ENCODE measurements at places on chromosomes 7 and 10.

- no peak for DNase-seq
These were observed 75.3 kb upstream of the C7orf33 start for GRCh38 chr7:148515237-148515636.

- no peak for DNase-seq
These were observed 205.1 kb downstream of the CREB5 start for GRCh38 chr7:28617308-28617880.

GRCh38 chr10:10044922-10045764 lies 972.5 kb upstream of the CELF2 start:
- DNase-seq: no peak

- DNase-seq: no peak
These were observed 32.9 kb upstream of the BTRC start for GRCh38 chr10:101321073-101321472.

DNA sequence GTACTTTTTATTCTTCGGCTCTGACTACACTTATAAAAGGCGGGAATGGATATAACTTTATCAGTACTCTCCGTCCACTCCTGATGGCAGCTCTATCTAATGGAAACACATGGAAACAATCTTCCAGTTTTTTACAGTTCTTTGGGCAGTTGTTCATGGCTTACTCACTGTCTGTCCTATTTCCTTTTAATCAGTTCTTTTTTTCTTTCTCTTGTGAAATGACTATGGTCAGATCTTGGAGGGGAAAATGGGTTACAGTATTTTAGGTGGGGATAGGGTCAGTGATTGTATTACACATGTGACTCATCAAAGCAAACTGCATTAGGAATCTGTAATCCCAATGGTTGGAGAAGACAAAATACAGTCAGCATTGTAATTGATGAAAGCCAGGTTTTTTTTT lies 112.4 kb downstream of the BICC1 start:
- no peak for DNase-seq

GRCh38 chr10:6072215-6072934 lies 10.2 kb upstream of the IL2RA start:
- DNase-seq: no peak

- no peak for DNase-seq
These were observed 112.7 kb downstream of the CPXM2 start for GRCh38 chr10:123778719-123779517.

DNA sequence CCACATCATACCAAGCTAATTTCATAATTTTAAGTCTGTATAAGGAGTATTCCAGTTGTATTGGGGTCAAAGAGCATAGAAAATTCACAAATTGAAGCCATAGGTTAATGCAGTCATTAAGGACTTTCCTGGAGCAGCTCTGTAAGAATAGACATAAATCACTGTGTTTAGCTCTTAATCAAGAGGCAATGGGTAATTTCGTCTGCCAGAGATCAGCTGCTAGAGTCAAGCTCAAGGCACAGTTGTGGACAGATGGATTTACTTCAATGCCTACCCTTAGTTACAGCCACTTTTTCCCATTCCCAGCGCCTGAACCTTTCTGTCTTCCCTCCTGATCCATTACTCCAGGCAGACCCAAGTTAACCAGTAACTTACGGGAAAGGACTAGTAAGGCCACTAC lies 40.6 kb upstream of the AGBL3 start:
- DNase-seq: no peak

- no peak for DNase-seq
These were observed 3.3 kb downstream of the CRYGN start for GRCh38 chr7:151436446-151437158.

GRCh38 chr7:111088328-111088727 lies 2.6 kb upstream of the LRRN3 start:
- no peak for DNase-seq

GRCh38 chr10:100148353-100149211 lies 37.2 kb downstream of the ERLIN1 start:
- DNase-seq: no peak

GRCh38 chr7:130740606-130741005 lies 6.6 kb upstream of the KLF14 start:
- no peak for DNase-seq

GRCh38 chr10:104349623-104350126 lies 4.0 kb upstream of the CFAP58 start:
- DNase-seq: no peak

GRCh38 chr10:77501152-77501845 lies 136.3 kb downstream of the KCNMA1 start:
- DNase-seq: no peak

- DNase-seq: no peak
These were observed 200.1 kb upstream of the FOXP2 start for GRCh38 chr7:114214466-114214865.

DNA sequence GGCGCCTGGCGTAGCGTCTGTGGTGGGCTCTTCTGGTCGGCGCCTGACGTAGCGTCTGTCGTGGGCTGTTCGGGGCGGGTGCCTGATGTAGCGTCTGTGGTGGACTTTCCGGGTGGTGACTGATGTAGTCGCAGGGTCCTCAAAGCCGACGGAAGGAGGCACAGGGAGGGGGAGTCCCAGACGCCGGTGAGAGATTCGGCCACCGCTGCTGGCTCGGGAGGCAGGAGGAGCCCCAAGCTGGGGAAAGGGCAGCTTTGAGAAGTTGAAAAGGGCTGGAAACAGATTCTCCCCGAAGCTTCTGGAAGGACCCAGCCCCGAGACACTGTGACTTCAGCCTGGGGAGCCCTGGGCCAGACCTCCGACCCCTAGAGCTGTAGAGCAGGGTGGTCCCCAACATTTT lies 105.7 kb downstream of the DNAJB6 start:
- DNase-seq: no peak

GRCh38 chr7:1610678-1611302 lies 41.0 kb upstream of the PSMG3 start:
- DNase-seq: no peak

- DNase-seq: no peak
These were observed 26.7 kb upstream of the CUL1 start for GRCh38 chr7:148672041-148672440.

- no peak for DNase-seq
These were observed 141.6 kb downstream of the ALOX5 start for GRCh38 chr10:45515630-45516029.

- no peak for DNase-seq
These were observed 41.0 kb downstream of the SNX10 start for GRCh38 chr7:26332698-26333097.

DNA sequence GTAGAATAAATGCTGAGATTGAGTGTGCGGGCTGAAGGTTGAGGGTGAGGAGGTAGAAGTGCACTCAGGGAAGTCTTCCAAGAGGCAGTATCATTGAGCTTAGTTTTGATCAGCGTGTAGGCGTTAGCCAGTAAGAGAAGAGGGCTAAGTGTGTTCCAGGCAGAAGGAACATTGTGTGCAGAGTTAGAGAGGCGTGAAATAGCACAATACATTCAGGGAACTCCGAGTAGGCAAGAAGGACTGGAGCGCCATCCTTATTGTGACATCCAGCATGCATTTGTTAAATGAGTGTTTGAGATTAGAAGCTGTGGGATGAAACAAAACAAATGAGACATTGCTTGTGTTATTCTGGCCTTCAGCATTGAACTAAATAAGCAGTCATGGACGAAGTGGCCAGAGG lies 140.9 kb upstream of the MKLN1 start:
- DNase-seq: no peak

GRCh38 chr10:71582019-71582418 lies 137.6 kb downstream of the C10orf105 start:
- no peak for DNase-seq

GRCh38 chr7:52197221-52197620 lies 838.2 kb upstream of the POM121L12 start:
- DNase-seq: no peak

DNA sequence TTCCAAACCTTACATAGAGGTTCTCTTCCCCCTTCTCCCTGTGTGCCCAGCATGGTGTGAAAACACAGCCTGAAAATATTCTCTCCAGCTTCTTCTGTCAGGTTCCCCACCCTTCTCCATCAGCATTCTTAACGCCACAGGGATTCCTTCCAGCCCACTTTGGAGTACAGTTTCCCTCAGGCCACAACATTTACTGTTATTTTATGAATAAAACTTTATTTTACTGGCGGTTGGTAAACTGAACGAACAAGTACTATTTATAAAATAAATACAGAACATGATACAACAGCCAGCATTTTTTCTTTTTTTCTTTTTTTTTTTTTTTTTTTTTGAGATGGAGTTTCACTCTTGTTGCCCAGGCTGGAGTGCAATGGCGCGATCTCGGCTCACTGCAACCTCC lies 31.6 kb upstream of the GPNMB start:
- no peak for DNase-seq

DNA sequence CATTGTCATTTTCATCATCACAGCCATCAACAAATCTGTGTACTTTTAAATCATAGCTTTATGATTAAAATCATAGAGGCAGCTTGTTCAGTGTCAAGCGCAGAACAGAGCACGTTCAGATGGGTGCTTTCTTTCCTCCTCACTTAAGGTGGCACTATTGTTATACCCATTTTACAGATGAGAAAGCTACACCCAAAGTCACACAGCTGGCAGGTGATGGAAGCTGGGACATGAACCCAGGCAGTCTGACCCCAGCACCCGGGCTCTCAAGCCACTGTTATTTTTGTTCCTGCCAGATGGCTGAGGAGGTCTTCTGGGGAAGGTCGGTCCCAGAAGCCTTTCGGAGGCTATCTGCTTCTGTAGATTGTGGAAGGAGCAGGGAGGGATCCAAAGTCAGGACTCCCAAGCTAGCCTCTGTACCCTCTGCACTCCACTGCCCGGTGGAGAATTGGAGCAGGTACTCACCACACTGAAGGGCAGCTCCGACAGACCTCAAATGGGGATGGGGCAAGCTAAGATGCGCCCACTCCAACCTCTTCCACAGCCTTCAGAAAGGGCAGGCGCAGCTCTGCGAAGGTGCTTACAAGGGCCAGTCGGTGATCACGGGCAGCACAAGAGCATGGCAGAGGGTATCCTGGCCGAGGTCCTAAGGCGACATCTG lies 610 bp downstream of the AVPI1 start:
- no peak for DNase-seq

- DNase-seq: no peak
These were observed 724.5 kb downstream of the LRMDA start for GRCh38 chr10:76155961-76156360.

DNA sequence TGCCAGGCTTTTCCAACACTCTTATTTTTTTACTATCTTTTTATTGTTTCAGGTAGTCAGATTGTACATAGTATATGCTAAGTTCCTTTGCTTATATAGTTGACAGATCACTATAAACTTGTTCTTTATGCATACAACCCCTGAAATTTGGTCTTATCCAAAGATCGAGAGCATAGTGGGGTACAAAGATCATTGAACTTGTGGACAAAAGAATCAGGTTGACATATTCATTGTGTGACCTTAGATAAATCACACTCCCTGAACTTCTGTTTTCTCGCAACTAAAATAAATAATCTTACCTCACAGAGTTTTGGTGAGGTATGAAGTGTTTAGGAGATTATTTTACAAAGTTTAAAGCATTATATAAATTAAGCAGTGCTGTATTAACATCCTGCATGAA lies 22.1 kb downstream of the ZNF277 start:
- DNase-seq: no peak

- DNase-seq: no peak
These were observed 34.7 kb upstream of the TRIL start for GRCh38 chr7:28992798-28993197.

DNA sequence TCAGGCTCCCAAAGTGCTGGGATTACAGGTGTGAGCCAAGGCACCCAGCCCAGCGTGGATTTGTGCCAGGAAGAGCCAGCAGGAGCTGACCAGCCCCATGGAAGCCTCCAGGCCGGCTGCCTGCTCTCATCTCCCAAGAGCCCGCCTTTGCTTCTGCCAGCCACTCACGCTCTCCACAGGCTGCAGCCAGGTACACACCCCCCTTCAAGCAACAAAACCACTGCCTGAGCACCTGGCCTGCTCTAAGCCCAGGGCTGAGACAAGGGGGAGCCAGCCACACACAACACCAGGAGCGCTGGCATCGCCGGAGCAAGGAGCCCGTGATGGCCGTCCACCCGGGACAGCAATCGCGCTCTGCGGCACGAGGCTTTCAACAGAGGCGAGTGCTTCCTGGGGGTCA lies 34.5 kb downstream of the MAD1L1 start:
- DNase-seq: no peak

- DNase-seq: no peak
These were observed 95.8 kb upstream of the AGBL3 start for GRCh38 chr7:134890246-134891240.

DNA sequence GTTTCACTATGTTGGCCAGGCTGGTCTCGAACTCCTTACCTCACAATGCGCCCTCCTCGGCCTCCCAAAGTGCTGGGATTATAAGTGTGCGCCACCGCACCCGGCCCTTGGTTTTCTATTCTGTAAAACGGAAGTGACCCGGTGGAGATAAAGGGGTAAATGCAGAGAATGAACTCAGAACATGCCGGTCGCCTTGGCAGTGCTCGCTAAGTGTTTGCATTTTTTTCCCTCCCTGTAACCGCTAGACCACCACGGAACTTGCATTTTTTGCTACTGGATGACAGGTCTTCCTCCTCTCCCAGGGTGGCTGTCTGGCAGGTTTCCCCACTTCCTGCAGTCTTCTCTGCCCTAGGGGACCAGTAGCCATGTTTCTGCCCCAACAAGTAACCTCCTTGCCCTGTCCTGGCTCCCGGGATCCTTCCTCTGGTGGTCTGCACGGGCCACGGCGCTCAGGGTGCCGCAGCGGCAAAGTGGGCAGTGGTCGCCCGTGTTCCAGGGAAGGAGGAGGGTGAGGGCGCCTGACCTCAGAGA lies 18.8 kb upstream of the GNA12 start:
- no peak for DNase-seq

GRCh38 chr7:27367179-27367932 lies 124.8 kb downstream of the EVX1 start:
- DNase-seq: no peak

DNA sequence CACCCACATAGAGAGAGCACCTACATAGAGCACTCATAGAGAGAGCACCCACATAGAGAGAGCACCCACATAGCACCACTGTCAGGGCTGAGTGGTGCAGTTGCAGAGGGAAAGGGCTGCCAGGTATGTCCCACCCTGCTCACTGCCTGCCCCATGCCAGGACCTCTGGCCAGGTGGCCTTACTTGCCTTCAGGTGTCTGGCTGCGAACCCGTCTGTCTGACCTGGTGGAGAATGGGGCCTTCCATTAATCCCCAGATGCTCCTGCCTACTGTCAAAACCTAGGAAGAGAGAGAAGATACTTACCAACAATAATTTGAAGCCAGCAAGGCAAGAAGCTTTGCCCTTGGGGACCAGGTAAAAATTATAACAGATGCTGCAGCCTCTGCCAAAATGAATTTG lies 51.1 kb downstream of the INSIG1 start:
- no peak for DNase-seq
